ENCODE measurements at places on chromosomes 3 and 15.

DNA sequence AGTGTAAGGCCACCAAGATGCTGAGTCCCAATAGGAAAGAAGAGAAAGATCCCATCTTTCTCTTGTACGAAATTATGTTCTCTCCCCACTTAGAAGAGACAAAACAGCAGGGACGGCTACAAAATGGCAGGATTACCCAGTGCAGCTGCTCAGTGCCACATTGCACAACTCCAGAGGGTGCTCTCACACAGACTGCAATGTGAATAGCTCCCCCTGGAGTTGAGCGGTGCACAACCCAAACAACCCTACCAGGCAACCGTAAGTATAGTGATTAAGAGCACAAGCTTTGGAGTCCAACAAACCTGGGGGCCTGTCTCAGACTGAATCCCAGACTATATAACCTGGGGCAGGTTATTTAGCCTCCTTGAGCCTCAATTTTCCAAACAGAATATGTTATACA is 3.1 kb upstream of the BHLHE40 start:
- DNase-seq: no peak

GRCh38 chr3:186909078-186909853 is 21.1 kb upstream of the ST6GAL1 start:
- DNase-seq: no peak

DNA sequence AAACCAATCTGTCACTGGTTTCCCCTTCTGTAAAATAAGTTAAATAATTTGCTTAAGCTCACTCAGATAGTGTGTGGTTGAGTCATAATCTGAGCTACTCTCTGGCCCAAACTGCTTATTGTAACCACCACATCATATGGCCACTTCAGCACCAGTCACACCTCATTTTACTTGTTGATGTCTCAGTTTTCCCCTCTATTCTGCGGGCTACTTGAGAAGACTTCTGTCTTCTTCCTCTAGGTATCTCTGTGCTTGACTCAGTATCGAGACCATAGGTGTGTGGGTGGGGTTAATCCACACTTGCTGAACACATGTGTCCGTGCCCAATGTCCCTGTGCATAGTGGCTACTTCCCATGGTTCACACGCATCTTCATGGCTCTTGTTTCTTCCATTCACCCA is 32.9 kb downstream of the CRYGS start:
- DNase-seq: no peak

- no peak for DNase-seq
These were observed 474.3 kb downstream of the RSL24D1 start for GRCh38 chr15:54722342-54722986.
